Activated T-helper 1 cell treated with anti-CD3 and anti-CD28 coated beads, Interleukin-12 subunit alpha, Interleukin-12 subunit beta, Interleukin-2, Interleukin-4 antibody, amounts not matched to agents 30 ng/mL and 10 ng/mL and 1 ng/mL, durations not matched to agents 14 hours and 24 hours and 36 hours (primary cell): ENCODE measurements at places on chromosomes 3 and 15.
A peak's percentile ranks its signal among the peaks of the same experiment; 100 is the strongest.

- no peak for DNase-seq
Observed at GRCh38 chr3:180680097-180680430, 775 bp upstream of the CCDC39 start.

- DNase-seq: no peak
Observed at GRCh38 chr3:159818399-159818798, 170.2 kb upstream of the IL12A start.

- DNase-seq: no peak
Observed at GRCh38 chr15:45473068-45473467, 49.5 kb downstream of the SLC30A4 start.

DNA sequence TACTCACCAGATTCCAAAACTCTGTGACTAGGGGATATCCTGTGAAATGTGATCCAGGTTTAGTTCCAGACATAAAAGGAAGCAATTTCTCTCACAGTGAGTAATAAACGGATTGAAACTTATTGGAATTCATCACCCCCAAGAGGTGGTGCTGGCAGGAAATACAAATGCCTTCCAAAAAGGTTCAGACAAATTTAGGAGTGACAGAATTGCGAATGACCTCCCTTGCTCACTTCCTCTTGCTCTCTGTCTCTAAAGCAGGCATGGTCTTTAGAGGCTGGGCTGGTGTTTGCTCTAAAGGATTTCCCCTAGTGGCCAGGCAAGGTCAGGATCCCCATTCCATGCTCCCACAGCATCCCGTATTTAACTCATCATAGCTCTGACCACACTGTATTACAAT lies 449.4 kb upstream of the PPP2R3A start:
- DNase-seq: no peak

DNA sequence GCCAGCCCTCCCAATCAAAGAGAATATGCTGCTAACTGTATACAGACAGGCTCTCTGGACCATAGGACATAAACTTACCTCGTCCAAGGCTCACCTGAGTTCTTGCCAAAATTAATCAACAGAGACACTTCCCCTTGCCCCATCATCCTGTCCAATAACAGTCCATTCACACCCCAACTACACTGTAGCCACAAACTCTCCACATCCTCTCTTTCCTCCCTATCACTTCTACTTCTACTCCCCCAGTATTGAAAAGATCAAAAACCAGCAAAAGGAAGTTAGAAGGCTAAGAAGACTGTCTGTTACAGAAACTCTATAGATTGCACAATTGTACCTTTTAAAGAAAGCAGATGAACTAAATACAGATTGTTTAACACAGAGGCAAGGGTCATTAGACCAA lies 133.5 kb upstream of the STT3B start:
- no peak for DNase-seq

GRCh38 chr15:23440596-23440995 lies 6.4 kb downstream of the GOLGA6L2 start:
- DNase-seq: no peak

GRCh38 chr3:118144919-118145318 lies 889.7 kb downstream of the IGSF11 start:
- no peak for DNase-seq

DNA sequence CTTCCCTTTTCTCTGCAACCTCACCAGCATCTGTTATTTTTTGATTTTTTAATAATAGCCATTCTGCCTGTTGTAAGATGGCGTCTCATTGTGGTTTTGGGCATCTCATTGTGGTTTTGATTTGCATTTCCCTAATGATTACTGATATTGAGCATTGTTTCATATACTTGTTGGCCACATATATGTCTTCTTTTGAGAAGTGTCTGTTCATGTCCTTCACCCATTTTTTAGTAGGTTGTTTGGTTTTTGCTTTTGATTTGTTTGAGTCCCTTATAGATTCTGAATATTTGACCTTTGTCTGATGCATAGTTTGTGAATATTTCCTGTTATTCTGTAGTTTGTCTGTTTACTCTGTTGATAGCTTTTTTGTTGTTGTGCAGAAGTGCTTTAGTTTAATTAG lies 312.2 kb upstream of the TBC1D5 start:
- no peak for DNase-seq

- DNase-seq: no peak
Observed at GRCh38 chr15:93111451-93111850, 22.4 kb upstream of the RGMA start.

GRCh38 chr3:52269776-52270175 lies 8.7 kb downstream of the WDR82 start:
- no peak for DNase-seq

GRCh38 chr3:4835616-4836043 lies 143.6 kb upstream of the BHLHE40 start:
- DNase-seq: peak; percentile 26

DNA sequence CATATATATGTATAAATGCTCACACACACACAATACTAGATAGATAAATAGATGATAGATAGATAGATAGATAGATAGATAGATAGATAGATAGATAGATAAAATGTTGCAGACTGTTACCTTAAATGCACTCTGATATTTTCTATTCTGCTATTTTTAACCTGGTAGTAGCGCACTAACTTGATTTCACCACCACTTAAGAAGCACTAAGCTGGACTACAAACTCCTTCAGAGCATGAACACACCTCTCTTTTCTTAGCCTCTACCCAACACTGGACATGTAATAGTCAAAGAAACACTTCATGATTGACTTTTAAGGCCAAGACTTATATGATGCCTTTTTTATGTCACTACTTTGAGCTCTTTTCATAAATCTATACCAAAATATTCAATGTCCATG lies 304.6 kb upstream of the UBE2E2 start:
- no peak for DNase-seq

- no peak for DNase-seq
Observed at GRCh38 chr15:74441248-74441941, 7.6 kb upstream of the SEMA7A start.

- no peak for DNase-seq
Observed at GRCh38 chr3:40043444-40043755, 234.0 kb downstream of the MYRIP start.

DNA sequence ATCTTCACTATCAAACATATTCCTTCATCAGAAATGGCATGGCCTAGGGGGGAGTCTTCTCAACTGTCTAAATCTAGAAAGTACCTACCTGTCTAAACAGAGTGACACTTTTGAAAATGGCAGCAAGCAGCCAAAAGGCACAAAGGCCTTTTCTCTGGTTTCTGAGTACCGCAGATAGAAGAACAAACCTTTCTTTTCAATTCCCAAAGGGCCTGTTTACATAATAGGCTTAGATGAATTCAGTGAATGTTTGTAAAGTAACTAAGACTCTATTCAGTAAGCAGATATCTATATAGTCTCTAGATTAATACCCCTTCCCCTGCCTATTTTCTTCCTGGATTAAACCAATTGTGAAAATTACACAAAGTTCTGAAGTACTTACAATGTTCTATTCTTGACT lies 7.1 kb downstream of the MYEF2 start:
- no peak for DNase-seq
